ENCODE measurements at places on chromosomes 1 and 21.

DNA sequence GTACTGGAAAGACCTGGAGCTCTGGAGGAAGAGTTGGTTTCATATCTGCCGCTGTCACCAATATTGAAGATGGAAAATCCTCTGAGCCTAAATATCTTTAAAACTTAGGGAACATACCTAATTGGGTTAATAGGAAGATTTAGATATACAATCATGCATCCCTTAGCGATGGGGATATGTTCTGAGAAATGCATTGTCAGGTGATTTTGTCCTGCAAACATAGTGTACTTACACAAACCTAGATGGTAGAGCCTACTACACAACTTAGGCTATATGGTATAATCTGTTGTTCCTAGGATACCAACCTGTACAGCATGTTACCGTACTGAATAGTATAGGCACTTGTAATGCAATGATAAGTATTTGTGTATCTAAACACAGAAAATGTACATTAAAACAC is 22.5 kb downstream of the YTHDF2 start:
- DNase-seq: no peak

GRCh38 chr1:159987186-159987585 is 33.1 kb upstream of the SLAMF9 start:
- no peak for DNase-seq

- DNase-seq: no peak
Measured at GRCh38 chr1:97245682-97246081, 524.1 kb downstream of the PTBP2 start.

- DNase-seq: no peak
Measured at GRCh38 chr1:182643699-182644098, 39.5 kb upstream of the RGS16 start.

DNA sequence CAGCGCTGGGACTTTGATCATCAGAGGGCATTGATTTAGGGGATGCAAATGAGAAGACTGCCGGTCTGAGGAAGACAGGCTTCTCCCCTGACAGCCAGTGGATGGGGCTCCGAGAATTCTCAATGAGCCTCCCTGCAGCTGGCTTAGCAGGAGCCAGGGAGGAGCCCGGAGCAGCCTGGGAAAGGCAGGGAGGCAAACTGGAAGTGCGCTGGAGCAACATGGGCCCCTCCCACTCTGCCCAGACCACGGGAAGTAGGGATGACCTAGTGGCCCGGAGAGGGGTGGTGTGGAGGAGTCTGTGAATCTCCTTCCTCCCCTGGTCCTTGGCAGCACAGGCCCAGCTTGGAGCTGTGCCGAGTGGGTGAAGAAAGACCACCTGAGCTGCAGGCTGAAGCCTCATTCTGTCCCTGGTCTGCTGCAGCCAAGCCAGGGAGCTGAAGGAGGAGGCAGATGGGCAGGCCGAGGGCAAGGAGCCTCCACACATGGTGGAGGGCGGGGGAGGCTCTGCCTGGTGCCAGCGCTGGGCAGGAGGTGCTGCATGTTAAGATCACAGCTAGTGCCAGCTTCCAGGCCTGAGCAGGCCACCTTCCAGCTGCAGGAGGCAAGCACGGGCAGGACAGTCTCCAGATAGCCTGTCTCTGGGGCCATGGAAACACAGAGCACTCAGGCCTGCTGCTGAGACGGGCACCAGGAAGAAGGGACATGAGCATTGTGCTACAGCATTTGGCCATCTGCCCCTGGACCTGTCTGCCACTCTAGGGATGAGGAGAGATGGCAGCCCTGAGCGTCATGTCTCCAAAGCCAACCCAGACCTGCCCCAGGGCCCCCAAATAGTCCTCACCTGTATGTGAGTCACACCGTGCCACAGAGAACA is 12.2 kb upstream of the CLSTN1 start:
- DNase-seq: no peak

GRCh38 chr1:147167365-147167764 is 4.9 kb downstream of the PRKAB2 start:
- DNase-seq: no peak

GRCh38 chr1:61170328-61171238 is 88.2 kb downstream of the NFIA start:
- DNase-seq: no peak

GRCh38 chr1:41813226-41813625 is 105.5 kb downstream of the HIVEP3 start:
- no peak for DNase-seq

- no peak for DNase-seq
Measured at GRCh38 chr1:216723274-216723780, at the start of gene ESRRG. TSS of gene ESRRG (minus strand) at chr1:216723429. CDS start at chr1:216723299, 130 bp downstream.

DNA sequence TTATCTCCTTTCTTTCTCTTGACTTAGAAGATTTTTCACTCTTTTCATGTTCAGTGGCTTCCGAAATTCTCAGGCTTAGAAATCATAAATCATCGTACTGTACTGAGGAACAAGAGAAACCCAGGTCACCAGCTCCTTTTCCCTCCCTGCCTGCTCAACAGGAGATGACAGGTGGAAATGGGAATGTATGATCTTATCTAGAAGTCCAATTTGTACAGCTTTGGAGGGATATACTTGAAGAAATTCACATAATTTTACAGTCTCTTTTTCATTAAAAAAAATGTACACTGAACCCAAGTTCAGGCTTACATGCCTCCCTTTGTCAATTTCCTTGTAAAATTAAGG is 11.7 kb downstream of the EVA1C start:
- no peak for DNase-seq

GRCh38 chr1:177995369-177995768 is 25.5 kb upstream of the SEC16B start:
- no peak for DNase-seq

- DNase-seq: no peak
Measured at GRCh38 chr21:43922949-43923348, 57.9 kb downstream of the AGPAT3 start.

DNA sequence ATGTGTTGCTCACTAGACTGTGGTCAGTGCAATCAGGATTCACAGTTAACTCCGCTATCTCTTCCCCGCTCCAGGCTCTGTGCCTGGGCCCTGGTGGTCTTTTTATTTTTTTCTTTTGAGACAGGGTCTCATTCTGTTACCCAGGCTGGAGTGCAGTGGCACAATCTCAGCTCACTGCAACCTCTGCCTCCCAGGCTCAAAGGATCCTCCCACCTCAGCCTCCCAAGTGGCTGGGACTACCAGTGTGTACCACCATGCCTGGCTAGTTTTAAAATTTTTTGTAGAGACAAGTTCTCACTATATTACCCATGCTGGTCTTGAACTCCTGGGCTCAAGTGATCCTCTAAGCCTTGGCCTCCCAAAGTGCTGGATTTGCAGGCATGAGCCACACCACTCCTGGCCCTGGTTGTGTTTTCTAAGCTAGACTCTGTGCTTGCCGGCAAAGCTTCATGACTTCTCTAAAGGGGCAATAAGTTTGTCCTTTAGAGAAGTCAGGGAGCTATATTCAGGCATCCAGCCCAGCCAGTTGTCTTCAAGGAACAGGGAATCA is 1.4 kb downstream of the RCSD1 start:
- DNase-seq: no peak

DNA sequence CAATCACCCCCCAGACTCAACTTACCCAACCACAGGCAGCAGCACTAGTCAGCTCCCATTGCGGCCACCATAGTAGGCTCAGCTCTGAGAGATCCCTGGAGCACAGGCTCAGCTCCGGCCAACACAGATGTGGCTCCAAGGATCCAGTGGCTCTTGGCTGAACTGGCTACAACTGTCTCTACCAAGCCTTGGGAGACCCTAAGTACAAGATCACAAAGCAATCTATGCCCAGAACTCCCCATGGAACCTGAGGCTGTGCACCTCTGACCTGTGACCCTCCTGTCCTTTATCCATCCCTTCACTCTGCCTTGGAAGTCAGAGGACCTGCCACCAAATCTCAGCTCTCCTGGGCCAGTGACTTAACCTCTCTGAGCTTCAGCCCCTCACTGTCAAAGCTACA is 61.8 kb upstream of the GJB5 start:
- DNase-seq: no peak

DNA sequence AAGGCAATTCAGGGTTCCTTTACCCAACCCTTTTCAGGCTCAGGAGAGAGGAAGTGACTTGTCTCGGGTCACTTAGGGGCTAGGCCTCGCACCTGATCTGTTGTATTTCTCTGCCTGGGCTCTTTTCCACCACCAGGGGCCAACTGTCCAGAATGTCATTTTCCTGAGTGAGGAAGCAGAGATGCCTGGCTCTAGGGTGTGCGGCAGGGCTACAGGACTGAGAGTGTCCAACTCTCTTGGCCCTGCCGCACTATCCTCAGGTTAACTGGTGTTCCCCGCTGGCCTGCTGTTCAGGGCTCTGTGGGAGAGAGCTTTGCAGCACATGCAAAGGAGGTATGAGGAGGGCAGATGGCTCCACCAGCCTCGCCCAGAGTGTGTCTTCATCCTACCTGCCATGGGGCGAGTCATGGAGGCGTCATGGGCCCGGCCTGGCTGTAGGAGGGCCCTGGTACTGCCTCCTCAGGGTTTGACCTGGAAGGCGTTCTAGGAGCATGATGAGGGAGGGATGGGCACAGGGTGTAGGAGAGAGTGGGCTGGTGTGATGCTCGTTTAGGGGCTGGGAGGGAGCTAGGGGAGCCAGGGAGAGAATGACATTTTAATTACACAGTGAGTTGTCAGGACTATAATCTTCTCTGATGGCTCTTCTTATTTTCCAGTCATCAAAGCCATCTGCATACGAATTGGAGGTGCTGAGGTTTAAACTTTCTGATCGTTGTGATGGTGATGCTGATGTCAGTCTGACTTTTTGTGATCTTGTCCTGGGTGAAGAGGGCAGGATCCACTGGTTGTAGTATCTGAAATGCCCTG is 128.3 kb downstream of the NOS1AP start:
- DNase-seq: no peak

- no peak for DNase-seq
Measured at GRCh38 chr1:18531503-18531845, 50.7 kb downstream of the KLHDC7A start.

DNA sequence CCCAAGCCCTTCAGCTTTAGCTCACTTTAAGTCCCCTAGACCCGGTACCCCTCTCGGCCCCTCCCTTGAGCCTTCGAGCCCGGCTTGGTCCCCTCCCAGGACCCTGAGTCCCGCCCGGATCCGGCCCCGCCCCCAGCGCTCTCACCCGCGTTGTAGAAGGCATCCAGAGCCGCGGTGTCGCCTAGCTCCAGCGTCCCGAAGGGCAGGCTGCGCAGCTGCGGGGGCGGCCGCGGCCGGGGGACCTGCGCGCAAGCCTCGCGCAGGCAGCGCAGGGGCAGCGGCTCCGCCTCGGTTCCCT is 699 bp downstream of the MAP3K6 start:
- peak; percentile 89 for DNase-seq

- no peak for DNase-seq
Measured at GRCh38 chr21:26491663-26492062, 81.4 kb downstream of the CYYR1 start.

DNA sequence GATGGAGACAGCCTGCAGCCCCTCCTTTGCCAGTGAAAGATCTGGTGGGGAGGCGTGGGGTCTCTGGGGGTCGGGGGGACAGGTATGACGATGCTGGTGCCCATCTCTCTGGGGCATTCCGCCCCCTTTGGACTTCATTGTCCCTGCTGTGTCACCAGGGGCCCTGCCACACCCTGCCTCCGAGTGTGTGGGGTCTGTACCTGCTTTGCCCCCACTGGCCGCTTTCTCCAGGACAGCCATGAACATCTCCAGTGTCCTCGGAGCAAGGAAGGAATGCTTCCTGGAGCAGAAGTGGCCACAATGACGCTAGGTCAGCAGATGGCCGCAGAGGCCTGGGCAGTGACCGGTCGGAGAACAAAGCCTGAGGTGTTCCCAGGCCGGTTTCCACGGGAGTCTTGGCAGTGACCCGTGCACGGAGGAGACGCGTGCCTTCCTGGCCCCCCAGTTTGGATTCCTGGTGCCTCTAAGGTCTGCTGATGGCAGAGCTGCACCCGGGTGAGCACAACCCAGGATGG is 18.6 kb upstream of the TRAPPC10 start:
- no peak for DNase-seq

- DNase-seq: no peak
Measured at GRCh38 chr1:229148041-229148671, 122.8 kb upstream of the RAB4A start.

- DNase-seq: no peak
Measured at GRCh38 chr1:152252157-152252556, 28.2 kb upstream of the HRNR start.

- no peak for DNase-seq
Measured at GRCh38 chr1:115168026-115168425, 78.7 kb upstream of the TSPAN2 start.

GRCh38 chr1:86429835-86430234 is 5.9 kb downstream of the CLCA2 start:
- DNase-seq: peak; percentile 79

DNA sequence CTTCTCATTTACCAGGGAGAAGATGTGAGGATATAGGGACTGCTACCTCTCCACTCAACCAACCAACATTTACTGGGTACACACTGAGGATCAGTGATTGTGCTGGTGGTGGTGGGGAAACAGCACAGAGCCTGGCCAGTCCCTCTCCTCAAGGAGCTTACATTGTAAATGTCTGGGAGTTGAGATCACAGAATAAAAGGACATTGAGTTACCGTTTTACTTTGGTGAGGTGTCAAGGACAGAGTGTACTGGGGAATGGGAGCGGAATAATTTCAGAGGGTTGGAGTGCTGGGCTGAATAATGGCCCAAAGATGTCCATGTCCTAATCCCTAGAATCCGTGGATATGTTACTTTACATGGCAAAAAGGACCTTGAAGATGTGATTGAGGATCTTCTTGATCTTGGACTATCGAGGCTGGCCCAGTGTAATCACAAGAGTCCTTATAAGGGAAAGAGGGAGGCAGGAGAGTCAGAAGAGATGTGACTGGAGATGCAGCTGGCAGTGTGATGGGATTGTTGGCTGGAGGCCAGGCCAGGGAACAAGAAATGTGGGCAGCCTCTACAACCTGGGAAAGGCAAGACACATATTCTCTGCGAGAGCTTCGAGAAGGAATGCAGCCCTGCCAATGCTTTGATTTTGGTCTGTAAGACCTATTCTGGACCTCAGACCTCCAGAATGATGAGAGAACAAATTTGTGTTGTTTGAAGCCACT is 26.6 kb upstream of the RWDD3 start:
- DNase-seq: no peak

DNA sequence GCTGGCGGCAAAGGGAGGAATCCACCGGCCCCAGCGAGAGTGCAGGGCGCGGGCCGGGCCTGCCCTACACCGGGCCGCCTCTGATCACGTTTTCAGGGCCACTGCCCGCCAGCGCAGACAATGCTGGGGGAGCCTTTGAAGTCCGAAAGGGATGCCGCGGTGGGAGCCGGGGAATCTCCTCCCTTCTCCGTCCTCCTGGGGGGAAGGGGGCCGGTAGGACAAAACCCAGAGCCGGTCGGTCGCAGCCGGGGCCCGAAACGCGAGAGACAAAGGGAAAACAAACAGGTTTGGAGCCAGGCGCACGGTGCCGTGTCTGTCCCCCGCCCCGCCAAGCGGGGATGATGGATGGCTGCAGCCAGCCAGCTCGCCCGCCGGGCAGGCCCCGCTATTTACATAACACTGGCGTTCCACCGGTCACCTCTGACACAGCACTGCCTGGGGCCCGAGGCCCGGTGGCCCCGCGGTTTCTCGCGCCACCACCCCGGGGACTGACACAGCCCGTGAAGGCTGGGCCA is 92.0 kb downstream of the CASZ1 start:
- no peak for DNase-seq

GRCh38 chr1:112557385-112557784 is 48.6 kb downstream of the WNT2B start:
- no peak for DNase-seq

All from natural killer cell treated with Interleukin-12 subunit alpha and Interleukin-12 subunit beta and Interleukin-15 and Interleukin-18, amount 100 ng/mL, for 72 hours (primary cell).